Activated CD8-positive, alpha-beta T cell treated with anti-CD3 and anti-CD28 coated beads for 36 hours (primary cell): ENCODE measurements at places on chromosomes 1 and 21.
A peak's percentile ranks its signal among the peaks of the same experiment; 100 is the strongest.

- H3K4me3 ChIP-seq = no peak overlapping the region
- DNase-seq = no peak
- no peak overlapping the region for H3K27ac ChIP-seq
Observed at GRCh38 chr1:83103341-83103740, 895.6 kb downstream of the TTLL7 start.

- H3K4me1 ChIP-seq = no peaks in the 10 kb centered on the region
- no peak overlapping the region for H3K27ac ChIP-seq
- DNase-seq = no peak
- no peaks in the 10 kb centered on the region for H3K36me3 ChIP-seq
Observed at GRCh38 chr21:38471766-38472165, 26.5 kb downstream of the ERG start.

GRCh38 chr1:151992303-151993083 lies 1.2 kb downstream of the S100A10 start:
- peaks cover 63% of the 10 kb centered on the region for H3K4me1 ChIP-seq
- H3K27ac ChIP-seq = peak overlapping the region; percentile 97
- DNase-seq = peak; percentile 50
- no peaks in the 10 kb centered on the region for H3K27me3 ChIP-seq
- peaks cover 29% of the 10 kb centered on the region for H3K36me3 ChIP-seq

DNA sequence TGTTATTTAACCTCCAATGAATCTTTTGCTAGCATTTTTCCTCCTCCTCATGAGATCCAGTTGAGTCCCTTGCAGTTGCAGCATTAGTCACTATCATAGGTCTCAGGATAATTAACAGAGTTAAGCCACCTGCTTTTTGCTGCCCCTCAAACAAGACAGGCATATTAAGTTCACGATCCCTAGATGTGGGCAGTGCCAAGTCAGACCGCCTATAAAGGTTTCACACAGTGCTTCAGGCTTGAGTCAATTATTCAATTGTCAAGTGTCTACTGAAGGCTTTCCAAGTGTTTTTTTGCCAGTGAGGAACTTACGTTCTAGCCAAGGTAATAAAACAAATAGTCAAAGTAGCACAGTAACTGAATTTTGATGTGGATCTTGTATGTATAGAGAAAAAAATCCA lies 175.0 kb downstream of the DAB1 start:
- H3K27me3 ChIP-seq = peaks cover 2% of the 10 kb centered on the region
- DNase-seq = no peak
- H3K27ac ChIP-seq = no peak overlapping the region
- H3K4me3 ChIP-seq = no peak overlapping the region
- H3K36me3 ChIP-seq = no peaks in the 10 kb centered on the region

GRCh38 chr1:226611301-226611700 lies 62.7 kb downstream of the STUM start:
- no peaks in the 10 kb centered on the region for H3K27me3 ChIP-seq
- H3K36me3 ChIP-seq = no peaks in the 10 kb centered on the region
- no peak overlapping the region for H3K4me3 ChIP-seq

DNA sequence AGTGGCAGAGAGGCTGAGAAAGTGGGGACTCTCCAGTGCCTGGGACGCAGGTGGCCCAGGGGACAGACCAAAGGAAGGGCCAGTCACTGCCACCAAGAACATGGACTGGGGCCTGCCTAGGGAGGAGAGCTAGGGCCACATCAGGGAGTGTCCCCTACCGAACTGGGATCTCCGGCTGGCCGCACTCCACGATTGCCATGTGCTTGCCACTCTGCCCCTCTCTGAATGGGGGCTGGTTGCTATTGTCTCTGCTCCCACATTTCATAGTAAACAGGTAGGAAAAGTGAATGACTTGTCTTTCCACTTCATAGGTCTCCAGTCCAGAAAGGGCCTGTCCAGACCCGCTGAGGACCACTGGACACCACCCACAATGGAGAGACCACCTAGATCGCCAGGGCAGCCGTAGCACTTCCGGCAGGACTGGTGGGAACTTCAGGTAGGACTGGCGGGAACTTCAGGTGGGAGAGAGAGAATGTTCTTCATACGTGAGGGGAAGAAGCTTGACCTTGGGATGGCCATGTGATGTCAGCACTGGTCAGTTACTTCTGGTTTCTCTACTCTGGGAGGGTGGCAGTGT lies 55.2 kb upstream of the PDE9A start:
- H3K36me3 ChIP-seq = no peaks in the 10 kb centered on the region
- no peak overlapping the region for H3K4me3 ChIP-seq
- H3K4me1 ChIP-seq = no peaks in the 10 kb centered on the region
- no peaks in the 10 kb centered on the region for H3K27me3 ChIP-seq
- no peak for DNase-seq

DNA sequence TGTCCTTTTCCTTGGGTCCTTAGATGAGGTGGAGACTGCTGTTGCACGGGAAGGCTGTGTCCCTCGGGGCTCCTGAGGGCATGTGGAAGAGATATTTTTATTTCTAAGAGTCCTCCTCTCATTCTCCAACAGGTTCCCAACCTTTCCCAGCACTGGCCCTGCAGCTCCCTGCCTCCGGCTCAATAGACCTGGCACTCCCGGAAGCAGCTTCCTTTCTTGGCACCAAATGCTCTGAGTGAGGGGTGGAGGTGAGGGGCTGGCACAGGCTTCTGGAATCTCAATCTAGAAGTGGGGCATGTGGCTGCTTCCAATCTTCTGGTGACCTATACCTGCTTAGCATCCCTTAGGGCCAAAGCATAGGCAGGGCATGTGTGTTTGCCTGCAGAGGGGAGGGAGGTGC lies 4.5 kb downstream of the ETV3L start:
- H3K27me3 ChIP-seq = peaks cover 3% of the 10 kb centered on the region
- H3K4me1 ChIP-seq = peaks cover 8% of the 10 kb centered on the region
- no peaks in the 10 kb centered on the region for H3K36me3 ChIP-seq
- H3K27ac ChIP-seq = no peak overlapping the region

DNA sequence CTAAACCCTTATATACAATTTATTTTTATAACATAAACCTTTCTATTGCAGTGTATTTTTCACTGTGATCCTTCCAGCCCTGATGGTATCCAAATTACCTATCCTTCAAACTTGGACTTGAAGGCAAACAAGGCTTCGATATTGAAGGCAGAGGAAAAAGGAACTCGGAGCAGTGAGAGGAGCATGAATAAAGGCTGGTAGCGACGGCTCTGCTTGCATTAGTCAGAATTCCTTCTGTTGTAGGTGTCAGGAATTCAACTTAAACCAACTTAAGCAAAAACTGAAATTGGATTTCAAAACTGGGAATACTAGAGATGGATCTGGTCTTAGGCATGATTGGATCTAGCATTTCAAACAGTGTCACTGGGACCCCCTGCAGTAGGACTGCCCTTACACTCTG lies 17.8 kb upstream of the SSX2IP start:
- H3K4me1 ChIP-seq = no peaks in the 10 kb centered on the region
- no peak overlapping the region for H3K4me3 ChIP-seq
- DNase-seq = no peak
- H3K27me3 ChIP-seq = no peaks in the 10 kb centered on the region
- H3K36me3 ChIP-seq = no peaks in the 10 kb centered on the region

- DNase-seq = no peak
- H3K27ac ChIP-seq = no peak overlapping the region
- peaks cover 73% of the 10 kb centered on the region for H3K27me3 ChIP-seq
- H3K4me3 ChIP-seq = peak overlapping the region; percentile 43
Observed at GRCh38 chr1:75135573-75136194, 1.5 kb downstream of the LHX8 start.

- no peak overlapping the region for H3K27ac ChIP-seq
- no peak overlapping the region for H3K4me3 ChIP-seq
- H3K27me3 ChIP-seq = no peaks in the 10 kb centered on the region
- H3K36me3 ChIP-seq = no peaks in the 10 kb centered on the region
- no peak for DNase-seq
Observed at GRCh38 chr21:42363312-42363711, 3.0 kb downstream of the TFF1 start.

- no peaks in the 10 kb centered on the region for H3K36me3 ChIP-seq
- no peak overlapping the region for H3K27ac ChIP-seq
- no peaks in the 10 kb centered on the region for H3K4me1 ChIP-seq
- peaks cover 19% of the 10 kb centered on the region for H3K27me3 ChIP-seq
- no peak overlapping the region for H3K4me3 ChIP-seq
- DNase-seq = no peak
Observed at GRCh38 chr1:182990413-182991144, 32.6 kb upstream of the LAMC1 start.

GRCh38 chr1:8649027-8649426 lies 168.4 kb downstream of the RERE start:
- no peaks in the 10 kb centered on the region for H3K27me3 ChIP-seq
- no peak for DNase-seq
- no peak overlapping the region for H3K4me3 ChIP-seq

- no peak for DNase-seq
- H3K36me3 ChIP-seq = peaks cover 10% of the 10 kb centered on the region
- no peak overlapping the region for H3K4me3 ChIP-seq
- H3K4me1 ChIP-seq = peaks cover 22% of the 10 kb centered on the region
- peaks cover 3% of the 10 kb centered on the region for H3K27me3 ChIP-seq
Observed at GRCh38 chr1:119748040-119748439, 20.7 kb downstream of the HMGCS2 start.

GRCh38 chr1:200207711-200208126 lies 180.2 kb downstream of the NR5A2 start:
- H3K27ac ChIP-seq = peak overlapping the region; percentile 36
- H3K27me3 ChIP-seq = peaks cover 4% of the 10 kb centered on the region
- peak; percentile 8 for DNase-seq
- peaks cover 6% of the 10 kb centered on the region for H3K4me1 ChIP-seq
- H3K4me3 ChIP-seq = no peak overlapping the region

- no peak overlapping the region for H3K4me3 ChIP-seq
- no peaks in the 10 kb centered on the region for H3K27me3 ChIP-seq
- no peaks in the 10 kb centered on the region for H3K36me3 ChIP-seq
- no peak for DNase-seq
- H3K4me1 ChIP-seq = no peaks in the 10 kb centered on the region
Observed at GRCh38 chr21:24628046-24628445, 979.2 kb downstream of the MRPL39 start.

GRCh38 chr1:161171696-161172095 lies 5.5 kb downstream of the PPOX start:
- H3K4me3 ChIP-seq = no peak overlapping the region
- H3K27me3 ChIP-seq = no peaks in the 10 kb centered on the region
- H3K27ac ChIP-seq = no peak overlapping the region
- DNase-seq = no peak

- peaks cover 32% of the 10 kb centered on the region for H3K36me3 ChIP-seq
- no peak overlapping the region for H3K27ac ChIP-seq
- H3K27me3 ChIP-seq = no peaks in the 10 kb centered on the region
- H3K4me3 ChIP-seq = no peak overlapping the region
Observed at GRCh38 chr1:220160027-220160426, 66.1 kb downstream of the IARS2 start.

DNA sequence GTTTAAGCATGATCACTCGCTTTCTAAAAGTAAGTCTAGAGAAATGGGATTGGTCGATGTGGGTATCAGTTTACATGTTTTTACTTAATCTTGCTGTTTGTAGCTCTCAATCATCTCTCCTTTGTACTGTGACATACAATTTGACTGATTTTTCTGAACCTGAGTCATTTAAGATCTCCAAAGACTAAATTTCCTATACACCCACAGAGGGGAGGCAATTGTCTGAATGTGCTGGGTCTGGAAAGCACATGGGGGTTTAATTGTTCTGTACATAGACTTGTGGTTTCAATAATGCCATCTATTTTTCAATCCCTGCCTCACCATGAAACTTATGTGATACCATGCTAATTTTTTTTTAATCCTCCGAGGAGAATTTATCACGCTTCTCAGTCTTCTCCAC lies 65.8 kb downstream of the USP25 start:
- H3K27ac ChIP-seq = peak overlapping the region; percentile 72
- DNase-seq = no peak
- H3K4me3 ChIP-seq = peak overlapping the region; percentile 14
- peaks cover 53% of the 10 kb centered on the region for H3K4me1 ChIP-seq
- H3K36me3 ChIP-seq = peaks cover 28% of the 10 kb centered on the region

DNA sequence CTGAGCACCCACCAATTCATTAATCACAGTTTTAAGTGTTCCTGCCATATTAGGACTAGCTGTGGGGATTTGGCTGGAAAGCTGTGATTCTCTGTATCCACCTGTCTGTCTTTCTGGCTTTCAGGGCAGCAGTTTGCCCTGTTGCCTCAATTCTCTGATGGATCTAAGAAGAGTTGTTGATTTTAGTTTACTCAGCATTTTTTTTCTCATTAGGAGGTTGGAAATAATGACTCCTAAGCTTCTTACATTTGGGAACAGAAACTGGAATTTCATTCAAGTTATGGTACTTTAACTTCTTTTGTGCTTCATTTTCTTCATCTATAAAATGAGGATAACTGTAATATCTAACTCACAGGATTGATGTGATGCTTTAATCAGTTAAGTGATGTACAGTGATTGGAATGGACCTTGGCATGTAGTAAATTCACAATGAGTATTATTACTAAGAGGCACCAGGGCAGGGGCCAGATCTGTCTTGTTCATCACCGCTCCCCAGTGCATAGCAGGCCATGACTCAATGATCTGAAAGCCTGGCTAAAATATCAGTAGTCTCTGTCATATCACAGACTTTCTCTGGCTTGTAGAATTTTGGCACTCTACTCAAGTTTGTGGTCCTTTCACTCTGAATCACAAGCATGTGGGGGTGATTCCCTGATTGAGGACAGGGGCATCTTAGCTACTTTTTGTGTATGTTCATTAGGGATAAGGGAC lies 51.4 kb upstream of the GREM2 start:
- H3K4me3 ChIP-seq = no peak overlapping the region
- H3K4me1 ChIP-seq = peaks cover 5% of the 10 kb centered on the region
- no peaks in the 10 kb centered on the region for H3K27me3 ChIP-seq
- no peaks in the 10 kb centered on the region for H3K36me3 ChIP-seq
- no peak overlapping the region for H3K27ac ChIP-seq

DNA sequence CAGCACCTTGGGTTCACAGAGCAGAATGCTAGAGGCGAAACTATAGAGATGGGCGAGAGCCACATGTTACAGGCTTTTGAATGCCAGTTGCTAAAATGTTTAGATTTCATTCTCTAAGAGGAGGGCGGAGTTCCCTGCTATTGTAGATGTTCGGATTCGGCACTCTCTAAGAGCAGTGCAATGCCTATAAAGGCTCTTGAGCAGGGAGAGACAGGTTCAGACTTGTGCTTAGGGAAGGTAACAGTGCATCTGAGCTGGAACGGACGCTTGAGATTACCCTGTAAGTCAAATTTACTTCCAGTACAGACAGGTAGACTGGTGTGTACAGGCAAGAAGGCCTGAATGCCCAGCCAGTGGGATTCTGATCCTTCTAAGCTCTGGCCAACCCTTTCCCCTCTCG lies 15.3 kb downstream of the LURAP1 start:
- DNase-seq = no peak
- H3K4me1 ChIP-seq = no peaks in the 10 kb centered on the region
- no peak overlapping the region for H3K27ac ChIP-seq
- H3K27me3 ChIP-seq = no peaks in the 10 kb centered on the region
- no peak overlapping the region for H3K4me3 ChIP-seq

DNA sequence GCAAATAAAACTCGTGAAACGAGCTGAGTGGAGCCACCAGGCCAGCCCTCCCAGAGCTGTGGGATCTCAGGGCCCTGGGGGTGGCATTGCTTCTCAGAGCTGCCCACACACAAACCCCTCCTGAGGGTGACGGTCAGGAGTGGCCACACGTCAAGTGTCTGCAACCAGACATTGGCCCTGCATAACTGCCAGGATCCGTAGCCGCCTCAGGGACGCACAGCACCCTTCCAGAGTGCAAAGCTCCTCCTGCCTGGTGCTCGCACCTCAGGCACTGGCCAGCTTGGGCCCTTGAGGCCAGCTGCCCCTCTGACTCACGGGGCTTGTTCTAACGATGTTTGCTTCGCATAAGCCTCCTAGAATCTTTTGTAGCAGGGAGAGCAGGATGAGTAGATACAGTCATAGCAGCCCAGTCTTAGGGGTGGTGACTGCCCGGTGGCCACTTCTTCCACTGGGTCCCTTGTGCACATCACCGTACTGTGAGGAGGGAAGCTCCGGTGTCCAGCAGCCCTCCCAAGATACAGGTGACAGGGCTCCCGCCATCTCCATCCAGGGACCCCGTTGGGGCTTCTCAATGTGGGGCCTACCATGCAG lies 5.0 kb downstream of the WNT3A start:
- no peak overlapping the region for H3K4me3 ChIP-seq
- peaks cover 27% of the 10 kb centered on the region for H3K27me3 ChIP-seq
- no peak for DNase-seq
- peaks cover 11% of the 10 kb centered on the region for H3K4me1 ChIP-seq
